ENCODE measurements at places on chromosomes 4 and X.

- DNase-seq, result no peak
These were observed 21.1 kb downstream of the SYTL4 start for GRCh38 chrX:100710816-100711215.

- no peak for DNase-seq
These were observed 8.6 kb downstream of the ATP2B3 start for GRCh38 chrX:153526042-153526441.

DNA sequence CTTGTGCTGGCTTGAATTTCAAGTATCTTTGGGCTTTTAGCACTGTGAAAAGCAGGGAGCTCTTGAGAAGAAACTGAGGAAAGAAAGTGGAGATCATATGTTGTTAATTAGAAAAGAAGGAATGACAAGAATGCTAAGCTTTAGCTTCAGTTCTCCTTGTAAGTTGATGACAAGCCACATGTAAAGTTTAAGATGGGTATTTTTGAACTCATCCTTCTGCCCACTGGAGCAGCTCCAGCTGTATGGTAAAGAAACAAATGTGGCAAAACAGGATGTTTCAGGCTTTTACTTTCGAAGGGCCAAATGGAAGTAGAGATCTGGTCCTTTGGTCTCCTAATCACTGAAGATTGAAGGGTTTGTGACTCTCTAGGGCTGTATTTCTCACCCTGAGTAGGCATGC is 137.8 kb downstream of the GUCY2F start:
- no peak for DNase-seq

- DNase-seq, result no peak
These were observed 46.3 kb downstream of the TEX13B start for GRCh38 chrX:107935664-107936433.

GRCh38 chr4:140267576-140267975 is 105.9 kb upstream of the SCOC start:
- no peak for DNase-seq

DNA sequence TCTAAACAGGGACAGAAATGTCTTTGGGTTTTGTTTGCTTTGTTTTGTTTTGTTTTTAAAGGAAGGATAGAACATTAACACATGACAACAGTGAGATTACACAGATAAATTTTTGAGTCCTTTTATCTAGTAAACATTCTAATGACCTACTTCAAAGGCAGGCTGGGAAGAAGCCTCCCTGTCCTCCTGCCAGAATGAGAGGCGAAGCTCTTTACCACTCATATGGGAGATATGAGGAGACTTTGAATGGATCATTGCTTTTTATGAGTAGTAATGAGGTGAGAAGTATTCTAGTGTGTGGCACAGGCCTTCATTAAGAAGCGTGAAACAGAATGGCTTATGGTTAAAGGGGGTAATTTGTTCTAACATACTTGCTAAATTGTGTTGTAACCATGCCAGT is 172.0 kb downstream of the FBXO8 start:
- no peak for DNase-seq

GRCh38 chr4:138249132-138249531 is 7.0 kb upstream of the SLC7A11 start:
- no peak for DNase-seq

DNA sequence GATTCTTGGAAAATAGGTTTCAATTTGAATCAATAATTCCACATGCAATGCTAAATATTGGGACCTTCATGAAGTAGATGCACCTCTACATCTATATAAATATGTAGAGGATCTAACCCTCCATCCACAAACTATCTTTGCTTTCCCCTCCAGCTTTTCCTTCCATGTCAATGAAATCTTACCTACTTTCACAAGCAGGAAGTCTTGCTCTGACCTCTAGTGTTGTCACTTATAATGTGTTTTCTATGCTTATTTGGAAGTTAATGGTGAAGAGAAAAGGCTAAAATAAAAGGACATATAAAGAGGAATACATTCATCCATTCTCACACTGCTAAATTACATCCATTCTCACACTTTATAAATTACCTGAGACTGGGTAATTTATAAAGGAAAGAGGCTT is 472.7 kb upstream of the DIAPH2 start:
- no peak for DNase-seq

GRCh38 chrX:18985186-18985435 is 1.2 kb upstream of the PHKA2 start:
- DNase-seq, result no peak

DNA sequence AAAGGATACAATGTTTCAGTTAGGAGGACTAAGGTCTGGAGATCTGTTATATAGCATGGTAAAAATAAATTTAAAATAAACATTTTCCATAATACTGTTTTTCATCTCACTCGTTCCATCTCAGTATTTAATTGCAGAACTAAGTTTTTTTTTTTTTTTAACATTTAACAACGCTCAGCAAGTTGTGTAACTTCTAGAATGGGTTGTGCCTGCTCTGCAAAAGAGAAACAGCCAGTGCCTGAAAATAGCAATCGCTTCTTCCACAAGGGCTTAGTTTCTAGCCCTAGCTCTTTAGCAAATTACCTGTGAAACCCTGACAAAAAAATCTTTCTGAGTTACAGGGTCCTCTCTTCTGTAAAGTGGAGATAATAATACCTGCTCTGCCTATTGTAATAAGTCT is 41.9 kb downstream of the CNGA1 start:
- DNase-seq, result no peak

Data from GM12864 (cell line).